ENCODE measurements at places on chromosomes 11 and 22.

DNA sequence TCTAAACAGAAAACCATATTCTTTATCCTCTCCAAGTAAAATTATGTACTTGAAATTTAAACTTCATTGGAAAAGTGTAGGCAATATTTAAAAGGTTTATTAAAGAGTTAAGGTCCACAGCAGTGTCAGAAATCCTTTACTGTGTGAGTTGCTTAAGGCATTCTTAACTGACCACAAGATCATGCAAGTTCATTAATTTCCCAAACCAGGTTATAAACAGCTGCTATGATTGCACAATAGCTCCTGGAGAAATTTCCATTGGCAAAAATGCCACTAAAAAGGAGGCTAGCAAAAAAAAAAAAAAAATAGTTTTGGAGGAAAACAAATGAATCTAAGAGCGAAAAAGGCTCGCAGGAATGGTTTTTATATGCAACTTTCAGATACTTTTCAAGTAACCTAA, 106.2 kb downstream of the ETS1 start:
- no peak for DNase-seq

DNA sequence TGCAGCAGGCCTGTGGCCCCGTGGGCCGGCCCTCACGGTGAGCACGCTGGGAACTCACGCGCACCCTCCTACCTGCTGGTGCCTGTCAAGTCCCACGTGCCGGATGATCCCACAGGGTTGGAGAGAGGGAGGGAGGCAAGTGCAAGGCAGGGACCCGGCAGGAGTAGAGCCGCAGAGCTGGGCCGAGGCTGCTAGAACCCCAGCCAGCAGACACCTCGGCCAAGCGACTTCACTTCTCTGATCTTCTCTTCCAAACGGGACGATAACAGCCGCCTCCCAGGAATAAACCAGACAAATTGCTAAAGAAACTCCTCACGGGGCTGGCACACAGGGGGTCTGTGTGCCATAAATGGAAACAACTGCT, 1232.8 kb downstream of the TBC1D22A start:
- no peak for DNase-seq

DNA sequence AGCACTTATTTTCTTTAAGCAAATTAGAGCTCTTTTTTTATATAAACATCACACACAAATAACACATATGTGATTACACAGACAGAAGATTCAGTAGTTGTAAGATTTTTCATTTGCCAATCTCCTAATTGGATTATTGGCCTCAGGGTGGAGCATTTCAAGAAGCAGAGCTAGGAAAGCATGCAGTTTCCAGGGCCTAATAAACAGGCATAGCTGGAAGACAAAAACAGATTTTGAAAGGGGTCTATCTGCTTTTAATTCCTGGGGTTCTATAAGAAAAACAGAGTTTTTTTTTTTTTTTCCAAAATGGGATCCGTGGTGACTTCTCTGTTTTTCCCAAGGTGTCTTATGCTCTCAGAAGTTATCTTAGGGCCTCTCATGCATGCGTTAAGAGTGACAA, 7.6 kb upstream of the FOLR3 start:
- DNase-seq: no peak

DNA sequence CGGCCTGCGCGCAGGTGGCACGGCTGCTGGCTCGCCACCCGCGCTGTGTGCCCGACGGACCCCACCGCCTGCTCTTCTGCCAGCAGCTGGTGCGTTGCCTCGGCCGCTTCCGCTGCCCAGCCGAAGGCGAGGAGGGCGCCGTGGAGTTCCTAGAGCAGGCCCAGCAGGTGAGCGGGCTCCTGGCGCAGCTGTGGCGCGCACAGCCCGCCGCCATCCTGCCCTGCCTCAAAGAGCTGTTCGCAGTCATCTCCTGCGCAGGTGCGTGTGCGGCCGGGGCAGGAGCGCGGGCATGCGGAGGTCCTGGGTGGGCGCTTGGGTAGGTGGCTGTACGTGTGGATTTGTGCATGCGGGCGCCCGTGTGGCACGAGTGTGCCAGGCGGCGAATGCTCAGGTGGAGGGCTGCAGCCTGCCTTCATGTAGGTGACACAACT, 8.0 kb downstream of the USP35 start:
- no peak for DNase-seq

DNA sequence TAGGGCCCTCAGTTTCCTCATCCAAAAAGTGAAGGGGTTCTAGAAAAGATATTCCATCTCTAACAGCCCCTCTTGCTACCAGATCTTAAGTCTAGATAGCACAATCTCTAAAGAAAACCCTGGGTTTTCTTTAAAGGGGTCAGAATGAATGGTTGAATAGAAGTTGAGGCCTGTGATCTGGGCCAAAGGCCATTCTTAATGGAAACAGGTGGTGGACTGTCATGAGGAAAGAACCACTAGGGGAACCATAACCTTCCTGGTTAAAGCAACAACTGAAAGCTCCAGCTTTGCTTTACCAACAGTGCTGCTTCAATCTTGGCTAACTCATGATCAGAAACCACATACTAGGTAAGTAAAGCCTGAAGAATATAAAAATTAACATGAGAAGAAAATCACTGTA, 1.8 kb downstream of the CELF1 start:
- DNase-seq: no peak

DNA sequence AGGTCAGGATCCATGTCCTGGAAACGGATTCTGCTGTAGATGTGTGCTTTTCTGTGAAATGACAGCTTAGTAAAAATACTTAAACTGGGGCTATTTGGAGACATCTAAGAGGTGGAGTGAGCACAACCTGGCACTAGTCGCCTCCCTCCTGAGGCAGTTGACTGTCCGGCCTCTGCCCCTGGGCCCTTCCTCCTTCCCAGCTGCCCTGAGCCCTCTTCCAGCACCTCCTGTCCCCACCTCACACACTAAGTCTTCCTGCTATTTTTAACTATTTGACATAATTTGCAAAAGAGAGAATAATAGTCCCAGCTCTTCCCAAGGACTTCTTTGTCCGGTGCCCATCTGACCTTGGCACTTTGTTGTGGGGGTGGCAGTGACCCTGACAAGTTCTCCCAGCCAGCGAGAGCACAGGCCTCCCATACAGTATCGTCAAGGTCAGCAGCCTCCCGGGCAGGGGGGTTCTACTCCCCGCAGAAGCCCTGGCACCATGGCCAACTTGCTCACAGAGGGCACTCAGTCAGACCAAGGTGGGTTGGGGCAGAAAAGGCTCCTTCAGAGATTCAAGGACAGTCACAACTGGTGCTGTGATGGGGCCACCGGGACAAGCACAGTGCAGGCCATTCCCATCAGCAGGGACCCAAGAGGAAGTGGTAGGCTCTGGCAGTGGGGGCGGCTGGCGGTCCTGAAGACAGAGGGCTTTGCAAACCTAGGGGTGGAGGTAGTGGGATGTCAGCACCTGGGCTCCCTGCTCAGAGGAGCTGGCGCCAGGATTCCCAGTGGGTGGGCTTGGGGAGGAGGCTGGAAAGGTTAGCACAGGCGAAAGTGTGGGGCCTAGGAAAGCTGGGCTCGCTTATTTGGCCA, 5.5 kb upstream of the NEAT1 start:
- no peak for DNase-seq

DNA sequence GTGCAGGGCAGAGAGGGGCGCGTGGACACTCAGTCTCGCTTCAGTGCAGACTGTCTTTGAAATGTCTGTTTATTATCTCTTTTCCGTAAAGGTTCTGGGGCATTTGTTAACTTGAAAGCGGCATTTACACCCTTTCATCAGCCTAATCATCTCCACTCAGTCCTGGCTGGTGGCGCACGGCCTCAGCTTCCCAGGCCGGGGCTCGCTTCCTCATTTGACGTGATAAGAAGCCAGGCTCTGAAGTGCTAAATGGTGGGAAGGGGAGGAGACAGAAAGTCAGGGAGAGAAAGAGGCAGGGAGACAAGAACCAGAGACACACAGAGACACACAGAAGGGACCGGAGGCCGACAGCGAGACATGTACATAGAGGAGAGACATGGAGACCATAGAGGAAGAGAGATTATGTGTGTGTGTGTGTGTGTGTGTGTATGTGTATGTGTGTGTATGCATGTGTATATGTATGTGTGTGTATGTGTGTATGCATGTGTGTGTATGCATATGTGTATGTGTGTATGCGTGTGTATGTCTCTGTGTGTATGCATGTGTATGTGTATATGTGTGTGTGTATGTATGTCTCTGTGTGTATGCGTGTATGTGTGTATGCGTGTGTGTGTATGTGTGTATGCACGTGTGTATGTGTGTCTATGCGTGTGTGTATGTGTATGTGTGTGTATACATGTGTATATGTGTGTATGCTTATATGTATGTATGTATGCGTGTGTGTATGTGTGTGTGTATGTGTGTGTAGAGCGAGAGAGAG, 101.5 kb downstream of the ST3GAL4 start:
- no peak for DNase-seq

GRCh38 chr11:47413908-47414684, 5.7 kb downstream of the SLC39A13 start:
- DNase-seq: no peak

- no peak for DNase-seq
These were observed 7.1 kb downstream of the DDB1 start for GRCh38 chr11:61325649-61326414.

- no peak for DNase-seq
These were observed 43.4 kb downstream of the BCR start for GRCh38 chr22:23223569-23224317.

GRCh38 chr11:29293825-29294224, 723.0 kb downstream of the KCNA4 start:
- no peak for DNase-seq

DNA sequence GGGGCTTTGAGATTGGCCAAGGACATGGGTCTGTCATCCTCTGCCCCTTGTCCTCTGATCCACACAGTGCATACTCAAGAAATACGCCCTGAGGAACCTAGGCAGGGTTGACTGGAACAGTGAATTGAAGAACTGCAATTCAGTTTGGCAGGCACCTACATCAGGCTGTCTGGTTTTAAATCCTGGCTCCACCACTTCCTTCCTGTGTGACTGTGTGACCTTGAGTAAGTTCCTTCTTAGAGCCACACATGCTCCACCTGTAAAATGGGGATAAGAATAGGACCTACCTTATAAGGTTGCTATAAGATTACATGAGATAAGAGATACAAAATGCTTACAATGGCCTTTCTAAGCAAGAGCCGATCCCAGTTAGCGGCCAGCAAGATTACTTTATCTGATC, 15.8 kb upstream of the TCF20 start:
- no peak for DNase-seq

- peak; percentile 20 for DNase-seq
These were observed 4.5 kb upstream of the NOL12 start for GRCh38 chr22:37681556-37682049.

Measured in NCI-H1694 (cell line).